Posterior vena cava (tissue), 2 donors: ENCODE measurements at places on chromosomes 2 and 18. TPM values are rescaled to one million over a fixed set of nuclear protein-coding genes. Genes with fewer than 3 reads are reported as not detected.

Gene SNTG2
- total RNA-seq = 5.2 TPM

Gene DUSP2
- total RNA-seq = 3.5 TPM

Gene TXNDC2
- 0.19 TPM for total RNA-seq

Gene TTR
- not detected for total RNA-seq

Gene NYAP2
- not detected for total RNA-seq

Gene CCBE1
- total RNA-seq = 3.0 TPM

Gene EMILIN1
- total RNA-seq = 178 TPM

Gene IL1RN
- 3.0 TPM for total RNA-seq

Gene ZNF519
- 5.8 TPM for total RNA-seq

Gene RPRM
- total RNA-seq = 0.90 TPM

Gene CFC1
- not detected for total RNA-seq

Gene HOXD13
- not detected for total RNA-seq

Gene EIPR1
- 16.3 TPM for total RNA-seq

Gene ASXL3
- total RNA-seq = 5.0 TPM

Gene CCDC141
- 6.7 TPM for total RNA-seq

Gene DNAJC5G
- total RNA-seq = 0.19 TPM

Gene DAW1
- not detected for total RNA-seq

Gene SLC16A14
- 5.9 TPM for total RNA-seq

Gene AOX1
- total RNA-seq = 212 TPM

Gene ABHD1
- total RNA-seq = 0.37 TPM
